ENCODE measurements at places on chromosomes 6 and 20.

- DNase-seq = peak; percentile 74
These were observed 116.1 kb upstream of the TRAF3IP2 start for GRCh38 chr6:111721753-111722154.

GRCh38 chr6:114334237-114334636 lies 8.6 kb downstream of the HS3ST5 start:
- DNase-seq = no peak

- no peak for DNase-seq
These were observed 118.9 kb downstream of the TMEM170B start for GRCh38 chr6:11656491-11656890.

GRCh38 chr6:132234356-132234755 lies 166.9 kb downstream of the MOXD1 start:
- no peak for DNase-seq

GRCh38 chr6:141403103-141403502 lies 729.6 kb upstream of the GJE1 start:
- no peak for DNase-seq

GRCh38 chr6:163128324-163128723 lies 286.2 kb upstream of the QKI start:
- no peak for DNase-seq

- no peak for DNase-seq
These were observed 10.9 kb upstream of the TMEM14B start for GRCh38 chr6:10736731-10737130.

GRCh38 chr6:109383438-109383940 lies 1.2 kb upstream of the CD164 start:
- DNase-seq = peak; percentile 23

DNA sequence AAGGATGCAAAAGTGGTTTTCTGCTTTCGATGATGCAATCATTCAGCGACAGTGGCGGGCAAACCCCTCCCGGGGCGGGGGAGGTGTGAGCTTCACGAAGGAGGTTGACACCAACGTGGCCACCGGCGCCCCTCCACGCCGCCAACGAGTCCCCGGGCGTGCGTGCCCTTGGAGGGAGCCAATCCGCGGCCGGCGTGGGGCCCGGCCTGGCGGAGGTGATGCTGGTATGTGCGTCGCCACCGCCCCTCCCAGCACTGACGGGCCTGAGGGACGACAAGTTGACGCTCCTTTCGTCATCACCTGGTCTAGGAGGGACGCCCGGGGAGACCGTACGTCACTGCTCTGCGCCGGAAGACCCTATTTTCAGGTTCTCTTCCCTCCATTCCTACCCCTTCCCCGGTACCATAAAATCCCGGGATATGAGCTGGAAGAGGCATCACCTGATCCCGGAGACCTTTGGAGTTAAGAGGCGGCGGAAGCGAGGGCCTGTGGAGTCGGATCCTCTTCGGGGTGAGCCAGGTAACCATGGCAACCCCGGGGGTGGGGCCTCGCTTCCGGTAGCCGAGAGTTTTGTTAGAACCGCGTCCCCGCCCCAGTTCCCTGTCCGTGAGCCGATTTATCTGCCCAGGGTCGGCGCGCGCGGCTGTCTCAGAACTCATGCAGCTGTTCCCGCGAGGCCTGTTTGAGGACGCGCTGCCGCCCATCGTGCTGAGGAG lies at the start of gene DXO:
Gene DXO, minus strand, starts transcription at position 146 of the 716 bp plus-strand sequence. CDS start 463 bp downstream, outside the sequence.
- DNase-seq = peak; percentile 99

- DNase-seq = no peak
These were observed 483.1 kb downstream of the MAFB start for GRCh38 chr20:40205971-40206370.

DNA sequence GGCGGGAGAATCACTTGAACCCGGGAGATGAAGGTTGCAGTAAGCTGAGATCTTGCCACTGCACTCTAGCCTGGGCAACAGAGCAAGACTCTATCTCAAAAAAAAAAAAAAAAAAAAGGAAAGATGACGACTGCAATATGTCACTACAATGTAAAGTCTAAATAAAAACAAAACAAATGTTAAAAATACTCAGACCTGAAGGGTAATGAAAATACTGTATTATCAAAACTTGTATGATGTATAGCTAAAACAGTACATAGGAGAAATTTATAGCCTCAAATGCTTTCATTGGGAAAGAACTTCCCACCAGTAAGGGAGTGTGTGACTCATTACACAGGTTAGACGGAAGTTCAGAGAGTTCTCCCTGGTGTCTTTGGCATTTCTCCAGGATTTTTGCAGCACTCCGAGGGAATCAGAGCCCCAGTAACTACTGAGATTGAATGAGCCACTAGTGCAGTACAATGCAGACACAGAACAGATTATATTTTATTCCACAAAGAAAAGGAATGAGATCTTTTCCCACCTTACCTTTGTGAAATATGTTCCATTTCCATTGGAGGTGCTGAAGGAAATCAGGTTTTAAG lies 12.5 kb upstream of the RALGAPB start:
- DNase-seq = no peak

- peak; percentile 35 for DNase-seq
These were observed 28.8 kb downstream of the PDE7B start for GRCh38 chr6:135880066-135880972.

GRCh38 chr6:20313960-20314530 lies 87.6 kb upstream of the E2F3 start:
- no peak for DNase-seq

DNA sequence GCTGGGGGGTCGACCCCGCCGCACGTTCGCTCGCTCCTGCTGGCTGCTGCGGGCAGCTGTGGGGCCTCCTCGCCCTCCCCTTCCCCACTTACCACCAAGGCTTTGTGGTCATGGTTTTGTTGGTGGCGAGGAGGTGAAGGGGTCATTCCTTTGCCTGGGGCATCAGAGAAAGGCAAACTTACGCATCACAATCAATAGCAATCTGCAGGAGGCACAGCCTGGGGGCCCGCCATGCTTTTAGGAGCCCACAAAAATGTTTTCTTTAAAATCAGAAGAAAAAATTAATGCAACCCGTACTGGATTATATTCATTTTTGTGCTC lies 137.0 kb downstream of the IMPG1 start:
- DNase-seq = no peak

DNA sequence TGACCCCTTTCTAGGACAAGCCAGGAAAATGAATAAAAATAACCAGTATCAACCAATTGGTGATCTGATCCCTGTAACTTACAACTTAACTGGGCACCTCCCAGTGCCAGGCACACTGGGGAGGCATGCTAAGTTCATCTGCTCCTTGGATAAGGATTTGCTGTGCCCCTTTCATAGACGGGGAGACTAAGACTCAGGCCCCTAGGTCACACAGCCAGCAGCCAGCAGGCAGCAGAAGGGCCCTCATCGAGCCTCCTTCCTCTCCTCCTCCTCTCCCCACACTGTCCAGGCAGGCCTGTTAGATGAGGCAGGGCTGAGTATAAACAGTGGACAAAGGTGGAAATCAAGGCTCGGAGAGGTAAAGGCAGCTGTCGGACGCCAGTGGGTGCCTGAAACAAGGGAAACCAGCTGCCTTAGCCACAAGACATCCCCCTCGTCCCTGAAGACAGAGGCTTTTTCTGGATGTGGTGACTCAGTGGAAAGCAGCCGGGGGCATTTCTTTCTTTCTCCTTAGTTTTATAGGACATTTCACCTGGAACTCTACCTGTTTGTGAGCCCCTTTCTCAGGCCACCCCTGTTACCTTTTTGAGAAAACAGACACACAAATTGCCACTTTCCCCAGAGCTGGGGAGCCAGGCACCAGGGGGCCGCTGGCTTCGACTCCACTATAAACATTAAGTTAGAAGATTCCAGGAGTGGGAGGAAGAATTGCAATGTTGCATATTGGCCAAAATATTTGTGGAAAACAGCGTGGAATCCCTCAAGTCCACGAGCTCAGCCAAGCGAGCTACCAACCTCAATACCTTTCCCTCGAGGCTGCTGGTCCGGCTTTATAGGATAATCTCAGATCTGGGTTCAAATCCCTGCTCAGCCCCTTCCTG lies 166.0 kb downstream of the PREX1 start:
- no peak for DNase-seq

DNA sequence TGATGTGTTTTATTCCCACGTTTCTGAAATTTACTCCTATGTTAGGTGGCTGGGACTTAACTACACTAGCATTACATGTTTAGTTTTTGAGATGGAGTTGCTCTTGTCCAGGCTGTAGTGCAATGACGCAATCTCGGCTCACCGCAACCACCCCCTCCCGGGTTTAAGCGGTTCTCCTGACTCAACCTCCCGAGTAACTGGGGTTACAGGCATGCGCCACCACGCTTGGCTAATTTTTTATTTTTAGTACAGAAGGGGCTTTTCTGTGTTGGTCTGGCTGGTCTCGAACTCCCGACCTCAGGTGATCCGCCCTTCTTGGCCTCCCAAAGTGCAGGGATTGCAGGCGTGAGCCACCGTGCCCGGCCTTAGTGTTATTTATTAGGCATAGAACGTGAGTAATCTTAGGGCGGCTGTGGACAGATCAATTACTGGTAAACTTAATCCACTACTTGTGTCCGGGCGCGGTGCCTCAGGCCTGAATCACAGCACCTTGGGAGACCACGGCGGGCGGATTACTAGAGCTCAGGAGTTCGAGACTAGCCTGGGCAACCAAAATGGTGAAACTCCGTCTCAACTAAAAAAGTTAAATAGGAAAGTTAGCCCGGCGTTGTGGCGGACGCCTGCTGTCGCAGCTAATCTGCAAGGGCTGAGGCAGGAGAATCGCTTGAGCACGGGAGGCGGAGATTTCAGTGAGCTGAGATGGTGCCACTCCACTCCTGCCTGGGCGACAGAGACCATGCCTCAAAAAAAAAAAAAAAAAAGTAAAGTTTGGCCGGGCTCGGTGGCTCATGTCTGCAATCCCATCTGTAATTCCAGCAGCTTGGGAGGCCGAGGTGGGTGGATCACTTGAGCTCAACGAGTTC lies 123.7 kb upstream of the BTN3A2 start:
- DNase-seq = peak; percentile 83

GRCh38 chr6:84596488-84596887 lies 167.9 kb downstream of the TBX18 start:
- DNase-seq = no peak

DNA sequence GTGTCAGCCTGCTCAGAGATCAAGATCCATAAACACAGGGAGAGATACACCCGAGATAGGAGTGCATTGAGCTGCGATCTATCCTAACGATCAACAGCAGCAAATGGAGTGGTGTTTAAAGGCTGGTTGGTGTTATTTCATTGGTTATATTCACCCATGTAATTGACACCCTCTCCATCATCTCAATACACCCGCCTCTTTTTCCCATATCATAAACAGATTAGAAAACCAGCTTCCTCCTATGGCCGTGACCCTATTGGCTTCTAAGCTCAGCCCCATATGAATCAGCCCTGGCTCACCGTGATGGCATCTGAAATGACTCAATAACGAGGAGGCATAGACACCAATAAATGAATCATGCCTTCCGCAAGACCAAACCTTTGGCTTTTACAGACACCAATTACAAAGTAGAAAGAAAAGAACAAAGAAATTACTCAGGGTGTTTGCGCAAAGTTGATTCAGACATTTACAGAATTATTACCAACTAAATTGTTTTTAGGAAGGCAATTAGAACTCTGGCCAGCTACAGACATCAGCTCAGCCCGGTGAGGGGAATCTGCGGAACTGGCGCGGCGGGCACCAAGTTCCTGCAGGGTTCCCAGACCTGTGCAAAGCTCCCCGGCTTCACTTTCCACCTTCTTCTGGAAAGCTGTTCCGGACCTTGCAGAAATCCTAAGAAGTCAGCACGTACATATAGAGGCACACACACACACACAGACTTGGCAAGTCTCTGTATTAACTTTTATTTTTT lies 11.5 kb downstream of the PMEPA1 start:
- DNase-seq = no peak

GRCh38 chr6:169863710-169864109 lies 112.3 kb downstream of the ERMARD start:
- no peak for DNase-seq
